ENCODE measurements at places on chromosomes 5 and 9.

DNA sequence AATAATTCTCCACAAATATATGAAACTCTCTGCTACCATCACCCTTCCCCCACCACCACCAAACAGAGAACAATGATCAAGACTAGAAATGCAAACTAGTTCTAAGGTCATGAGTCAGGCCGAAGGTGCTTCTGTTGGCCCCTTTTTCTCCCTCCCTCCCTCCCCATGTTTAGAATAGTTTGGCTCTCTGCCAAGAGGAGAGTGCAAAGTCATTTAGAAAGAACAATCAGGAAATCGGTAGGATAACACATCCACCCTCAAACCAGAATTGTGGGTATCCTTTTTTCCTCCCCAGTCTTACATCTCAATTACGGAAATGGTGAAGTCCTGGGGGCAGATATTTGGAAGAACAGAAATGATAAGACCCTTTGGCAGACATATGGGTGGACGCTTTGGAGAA lies 170.1 kb downstream of the SLF1 start:
- no peak for DNase-seq

GRCh38 chr5:53488195-53488722 lies 7.8 kb downstream of the FST start:
- DNase-seq = no peak

DNA sequence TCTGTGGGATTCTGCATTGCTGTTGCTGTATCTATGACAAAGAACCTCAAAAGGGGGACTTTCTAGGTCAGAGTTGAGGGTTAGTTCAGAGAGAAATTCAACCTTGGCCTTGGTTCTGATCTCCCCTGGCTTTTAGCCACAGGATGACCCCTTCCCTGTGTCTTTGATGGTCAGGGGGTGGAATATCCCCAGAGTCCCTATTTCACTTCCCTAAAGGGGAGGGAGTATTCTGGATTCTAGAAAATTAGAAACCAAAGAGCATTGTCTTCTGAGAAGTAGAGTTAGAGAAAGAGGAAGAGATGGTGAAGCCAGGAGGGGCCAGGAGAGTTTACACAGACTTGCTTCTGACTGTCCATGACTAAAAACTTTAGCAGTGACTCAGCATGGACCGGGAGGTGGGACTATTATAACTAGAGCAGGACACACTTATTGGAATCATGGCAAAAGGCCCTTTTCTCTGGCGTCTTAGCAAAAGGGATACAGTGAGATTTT lies 56.2 kb upstream of the LPAR1 start:
- peak; percentile 79 for DNase-seq

- DNase-seq = no peak
Measured at GRCh38 chr5:33276628-33276950, 164.2 kb upstream of the TARS1 start.

GRCh38 chr5:107672211-107673038 lies 1.7 kb upstream of the EFNA5 start:
- DNase-seq = peak; percentile 95

GRCh38 chr5:97065475-97065874 lies 76.9 kb downstream of the LIX1 start:
- DNase-seq = no peak

DNA sequence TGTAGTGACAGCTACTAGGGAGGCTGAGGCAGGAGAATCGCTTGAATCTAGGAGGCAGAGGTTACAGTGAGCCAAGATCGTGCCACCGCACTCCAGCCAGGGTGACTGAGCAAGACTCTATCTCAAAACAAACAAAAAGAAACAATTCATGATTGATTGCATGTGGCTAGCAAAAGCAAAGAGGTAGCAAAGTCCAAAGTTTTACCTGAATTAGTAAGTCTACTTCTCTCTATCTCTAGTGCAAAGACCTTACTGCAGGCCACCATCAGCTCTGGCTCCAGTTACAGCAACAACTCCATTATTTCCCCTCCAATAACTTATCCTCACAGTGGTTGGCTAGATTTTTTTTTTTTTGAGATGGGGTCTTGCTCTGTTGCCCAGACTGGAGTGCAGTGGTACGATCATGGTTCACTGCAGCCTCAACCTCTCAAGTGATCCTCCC lies 6.2 kb upstream of the SAR1B start:
- DNase-seq = no peak

GRCh38 chr5:103624035-103624480 lies 61.5 kb upstream of the NUDT12 start:
- DNase-seq = peak; percentile 91

All from astrocyte of the spinal cord (primary cell).